Activated CD8-positive, alpha-beta memory T cell treated with anti-CD3 and anti-CD28 coated beads for 4 hours (primary cell): ENCODE measurements at places on chromosomes 2 and 18.

DNA sequence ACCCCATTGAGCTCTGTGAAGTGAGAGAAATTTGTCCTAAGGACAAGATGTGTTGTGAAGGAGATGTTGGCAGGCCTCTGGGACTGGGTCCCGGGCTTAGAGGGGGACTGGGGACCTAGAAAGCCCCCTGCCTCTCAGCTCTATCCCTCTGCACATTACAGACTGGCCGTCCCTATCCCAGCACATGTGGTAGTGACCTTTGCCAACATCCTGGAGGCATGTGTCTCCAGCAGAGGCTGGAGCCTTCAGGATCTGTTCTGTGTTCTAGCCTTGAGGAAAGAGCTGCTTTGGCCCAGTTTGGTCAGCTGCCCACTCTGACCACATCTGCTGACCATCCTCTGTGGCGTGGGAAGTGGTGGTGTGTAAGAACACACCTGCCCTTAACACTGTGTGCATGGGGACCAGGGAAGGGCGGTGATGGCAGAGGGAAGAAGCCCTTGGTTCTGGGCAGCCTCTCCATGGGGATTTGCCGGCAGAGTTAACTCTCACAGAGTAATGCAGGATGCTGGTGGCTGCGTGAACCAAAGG is 33.4 kb downstream of the NCK2 start:
- no peak for DNase-seq

DNA sequence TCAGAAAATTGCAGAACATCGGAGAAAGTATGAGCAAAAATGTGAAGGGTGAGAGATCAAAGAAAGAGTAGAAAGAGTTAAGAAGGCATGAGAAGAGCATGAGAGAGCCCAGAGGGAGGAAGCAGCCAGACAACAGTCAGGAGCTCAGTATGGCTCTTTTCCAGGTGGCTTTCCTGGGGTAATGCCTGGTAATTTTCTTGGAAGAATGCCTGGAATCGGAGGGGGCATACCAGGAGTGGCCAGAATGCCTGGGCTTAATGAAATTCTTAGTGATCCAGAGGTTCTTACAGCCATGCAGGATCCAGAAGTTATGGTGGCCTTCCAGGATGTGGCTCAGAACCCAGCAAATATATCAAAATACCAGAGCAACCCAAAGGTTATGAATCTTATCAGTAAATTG is 271.8 kb upstream of the TFPI start:
- no peak for DNase-seq

- DNase-seq = no peak
Measured at GRCh38 chr2:118971245-118972122, 29.5 kb downstream of the MARCO start.

DNA sequence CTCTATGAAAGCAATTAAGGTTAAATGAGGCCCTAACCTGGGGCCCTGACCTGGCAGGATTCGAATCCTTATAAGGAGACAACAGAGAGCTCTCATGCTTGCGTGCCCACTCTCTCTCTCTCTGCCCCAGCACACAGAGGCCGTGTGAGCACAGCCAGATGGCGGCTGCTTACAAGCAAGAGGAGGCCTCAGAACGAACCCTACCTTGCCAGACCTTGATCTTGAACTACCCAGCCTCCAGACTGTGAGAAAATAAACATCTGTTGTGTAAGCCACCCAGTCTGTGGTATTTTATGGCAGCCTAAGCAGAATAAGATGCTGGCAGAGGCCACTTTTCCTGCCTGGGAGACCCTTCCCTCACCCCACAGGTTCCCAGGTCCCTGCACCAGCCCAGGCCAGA is 5.2 kb upstream of the UBE2F start:
- DNase-seq = no peak

DNA sequence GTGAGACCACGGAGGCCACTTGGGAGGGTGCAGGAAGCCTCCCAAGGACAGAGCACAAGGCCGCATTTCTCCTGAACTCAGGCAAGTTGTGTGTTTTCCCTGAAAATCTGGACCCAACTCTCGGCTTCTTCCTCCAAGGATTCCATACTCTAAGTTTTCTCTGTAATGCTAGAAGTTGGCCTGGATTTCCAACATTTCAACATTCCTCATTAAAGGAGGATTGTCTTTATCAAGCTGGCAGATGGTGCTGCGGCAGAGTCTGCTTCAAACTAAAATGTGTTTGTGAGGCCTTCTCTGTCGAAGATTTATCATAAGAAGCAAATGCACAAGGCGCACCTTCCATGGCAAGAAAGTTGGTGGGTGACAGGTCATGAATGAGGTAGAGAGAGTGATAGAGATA is 94.4 kb upstream of the SATB2 start:
- DNase-seq = no peak

GRCh38 chr2:113057117-113057516 is 1.9 kb upstream of the IL36RN start:
- no peak for DNase-seq

DNA sequence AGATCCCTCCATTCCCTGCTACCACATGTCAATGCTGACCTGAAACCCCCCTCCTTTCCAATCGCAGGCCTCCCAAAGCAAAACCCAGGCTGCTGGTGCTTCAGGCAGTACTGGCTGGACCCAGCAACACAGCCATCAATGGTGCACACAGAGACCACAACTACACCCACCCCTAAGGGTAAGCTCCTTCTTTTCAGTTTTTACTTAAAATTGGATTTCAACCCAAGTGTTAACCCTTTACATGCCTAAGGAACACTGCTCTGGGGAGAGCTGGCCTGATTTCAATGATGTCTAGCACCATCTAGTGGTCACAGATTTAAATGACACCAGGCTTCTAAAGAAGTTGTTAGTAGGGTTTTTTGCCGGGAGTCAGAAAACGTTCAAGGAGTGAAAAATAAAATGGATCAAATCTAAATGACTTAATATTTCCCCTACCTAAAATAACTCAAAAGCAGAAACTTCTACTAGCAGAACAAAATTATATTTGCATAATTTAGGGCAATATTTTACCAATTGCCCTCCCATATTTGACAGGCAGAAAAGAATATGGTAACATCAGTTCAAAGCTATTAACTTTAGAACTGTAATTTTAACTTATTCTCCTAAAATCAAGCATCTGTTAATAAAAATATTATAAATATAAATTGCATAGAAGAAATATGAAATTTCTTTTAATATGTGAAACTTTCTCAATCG is 24.6 kb downstream of the FECH start:
- DNase-seq = no peak

- DNase-seq = no peak
Measured at GRCh38 chr18:55013086-55013485, 53.8 kb upstream of the CCDC68 start.

DNA sequence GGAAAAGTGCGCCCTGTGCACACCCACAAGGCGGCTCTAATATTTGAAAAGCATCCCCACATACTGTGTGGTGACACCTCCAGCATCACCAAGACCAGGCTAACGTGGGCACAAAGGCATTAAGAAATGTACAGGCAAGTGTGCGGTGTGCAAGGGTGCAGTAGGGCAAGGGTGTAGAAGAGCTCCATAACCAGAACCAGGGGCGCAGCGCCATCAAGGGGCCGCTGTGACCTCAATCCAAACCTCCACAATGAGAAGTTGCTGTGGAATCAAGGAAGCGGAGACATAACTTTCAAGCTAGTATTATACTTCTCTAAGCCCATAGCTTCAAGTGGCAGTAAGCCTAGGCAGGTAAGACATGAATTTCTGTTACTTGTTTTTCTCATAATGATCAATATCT is 13.0 kb downstream of the L3MBTL4 start:
- no peak for DNase-seq

DNA sequence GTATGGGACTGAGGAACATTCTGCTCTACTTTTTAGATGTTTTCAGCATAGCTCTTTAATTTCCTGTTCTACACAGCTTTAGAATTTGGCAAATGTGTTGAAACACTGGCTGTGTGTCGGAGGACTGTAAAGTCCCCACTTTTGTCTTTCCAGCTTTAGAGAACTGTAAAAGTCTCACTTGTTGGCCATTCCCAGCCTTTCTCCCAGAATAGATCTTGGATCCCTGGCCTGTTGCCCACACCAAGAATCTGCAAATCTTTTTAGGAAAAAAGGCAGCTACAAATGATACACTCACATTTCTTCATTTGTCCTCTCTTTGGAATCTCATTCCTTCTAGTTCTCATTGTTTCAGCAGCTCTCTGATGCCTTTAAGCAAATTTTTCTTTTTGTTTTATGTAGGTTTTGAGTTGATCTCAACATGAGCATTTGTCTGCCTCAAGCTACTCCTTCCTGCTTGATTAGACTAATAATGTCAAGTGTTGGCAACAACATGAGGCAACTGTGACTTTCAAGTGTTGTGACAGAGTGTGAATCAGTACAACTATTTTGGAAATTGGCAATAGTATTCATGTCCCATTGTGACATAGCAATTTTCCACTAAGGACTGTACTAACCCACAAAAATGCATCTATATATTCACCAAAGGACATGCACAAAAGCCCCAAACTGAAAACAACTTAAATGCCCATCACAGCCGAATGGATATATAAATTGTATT is 610.8 kb downstream of the EPHA4 start:
- DNase-seq = no peak

GRCh38 chr2:230739961-230740360 is 27.3 kb downstream of the CAB39 start:
- no peak for DNase-seq

DNA sequence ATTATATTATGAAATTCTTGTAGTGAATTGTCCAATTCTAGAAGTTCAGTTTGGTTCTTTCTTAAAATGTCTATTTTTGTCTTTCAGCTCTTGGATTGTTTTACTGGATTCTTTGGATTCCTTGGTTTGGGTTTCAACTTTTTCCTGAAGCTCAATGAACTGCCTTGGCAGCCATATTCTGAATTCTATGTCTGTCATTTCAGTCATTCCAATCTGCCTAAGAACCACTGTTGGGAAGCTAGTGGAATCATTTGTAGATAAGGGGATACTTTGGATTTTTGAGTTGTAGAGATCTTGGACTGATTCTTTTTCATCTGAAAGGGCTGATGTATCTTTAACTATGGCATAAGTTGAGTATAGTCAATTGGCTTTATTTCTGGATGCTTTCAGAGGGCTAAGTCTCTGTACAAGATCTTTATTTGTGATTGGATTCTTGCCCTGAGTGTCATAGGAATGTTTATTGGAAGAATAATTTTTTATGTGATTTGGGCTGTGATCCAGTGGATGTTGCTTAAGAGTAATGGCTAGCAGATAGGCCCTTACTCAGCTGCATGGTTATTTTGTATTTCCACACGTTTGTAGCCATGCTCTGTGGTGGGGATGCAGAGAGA is 42.3 kb downstream of the SERPINB7 start:
- no peak for DNase-seq

DNA sequence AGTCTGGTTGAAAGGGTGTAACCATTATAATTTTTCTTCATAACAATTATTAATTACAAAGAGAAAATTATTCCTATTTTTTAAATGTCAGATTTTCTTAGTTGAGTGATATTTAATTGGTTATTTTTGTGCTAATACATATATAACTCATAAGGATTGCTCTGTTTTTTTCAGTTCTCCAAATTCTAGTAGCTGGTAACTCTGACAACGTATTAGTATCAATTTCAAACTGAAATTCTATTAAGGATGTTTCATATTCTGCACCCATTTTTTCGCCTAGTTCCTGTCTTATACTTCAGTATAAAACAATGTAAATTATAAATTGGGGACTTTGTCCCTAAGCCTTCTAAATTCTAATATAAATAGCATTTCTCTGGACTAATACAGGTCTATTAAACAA is 81.0 kb downstream of the R3HDM1 start:
- no peak for DNase-seq

GRCh38 chr18:53018791-53019190 is 678.8 kb downstream of the DCC start:
- DNase-seq = no peak

DNA sequence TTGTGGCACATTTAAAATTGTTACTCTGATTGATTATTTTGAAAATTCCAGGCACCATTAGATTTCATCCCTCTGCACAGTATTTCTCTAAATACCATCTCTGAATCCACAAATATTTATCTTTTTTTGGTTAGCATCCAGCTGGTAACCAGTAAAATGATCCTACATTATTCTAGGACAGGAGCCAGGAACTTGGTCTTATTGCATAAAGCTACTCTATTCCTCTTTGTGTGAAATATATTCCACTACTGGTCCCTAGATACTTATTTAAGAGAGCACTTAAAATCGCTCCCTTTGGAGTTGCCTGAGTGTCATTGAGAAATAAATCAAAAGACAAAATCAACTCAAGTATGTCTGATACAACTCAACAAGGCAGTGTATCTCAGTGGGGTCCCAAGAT is 7.4 kb upstream of the MBOAT2 start:
- DNase-seq = no peak

DNA sequence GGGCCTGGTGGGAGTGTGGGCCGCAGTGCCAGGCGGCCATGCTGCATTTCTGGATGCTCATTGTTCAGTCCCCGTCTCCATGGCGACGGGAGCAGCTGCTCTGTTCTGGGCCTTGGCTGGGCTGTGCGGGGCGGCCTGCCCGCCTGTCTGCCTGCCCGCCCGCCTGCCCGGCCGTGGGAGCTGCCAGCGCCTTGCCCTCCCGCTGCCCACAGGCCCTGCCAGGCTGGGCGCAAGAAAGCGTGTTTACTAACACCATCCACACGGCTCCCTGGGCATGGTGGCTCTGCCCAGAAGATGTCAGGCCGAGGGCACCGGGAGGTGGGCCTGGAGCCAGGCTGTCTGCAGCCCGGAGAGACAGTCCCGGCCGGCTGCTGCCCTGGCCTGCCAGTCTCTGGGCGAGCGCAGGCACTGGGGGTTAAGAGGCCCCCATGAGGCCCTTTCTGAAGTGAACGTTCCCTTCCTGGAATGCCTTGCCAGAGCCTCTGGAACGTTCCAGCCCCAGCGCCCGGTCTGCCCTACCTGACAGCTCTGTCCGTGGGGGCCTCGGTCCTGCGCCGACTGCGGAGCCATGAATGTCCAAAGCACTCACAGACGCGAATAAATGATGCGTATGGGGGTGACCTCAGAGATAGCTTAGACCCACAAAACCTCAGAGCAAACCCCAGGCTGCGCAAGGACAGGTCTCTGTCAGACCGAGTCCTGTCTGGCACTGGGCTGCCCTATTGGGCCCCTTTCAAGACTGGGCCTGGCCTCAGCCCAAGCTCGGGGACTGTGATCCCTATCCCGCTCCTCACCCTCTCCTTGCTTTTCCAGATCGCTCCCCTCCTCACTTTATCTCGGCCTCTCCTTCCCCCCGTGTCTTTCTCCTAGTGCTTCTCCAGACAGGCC is 44.3 kb downstream of the MYCN start:
- DNase-seq = no peak

DNA sequence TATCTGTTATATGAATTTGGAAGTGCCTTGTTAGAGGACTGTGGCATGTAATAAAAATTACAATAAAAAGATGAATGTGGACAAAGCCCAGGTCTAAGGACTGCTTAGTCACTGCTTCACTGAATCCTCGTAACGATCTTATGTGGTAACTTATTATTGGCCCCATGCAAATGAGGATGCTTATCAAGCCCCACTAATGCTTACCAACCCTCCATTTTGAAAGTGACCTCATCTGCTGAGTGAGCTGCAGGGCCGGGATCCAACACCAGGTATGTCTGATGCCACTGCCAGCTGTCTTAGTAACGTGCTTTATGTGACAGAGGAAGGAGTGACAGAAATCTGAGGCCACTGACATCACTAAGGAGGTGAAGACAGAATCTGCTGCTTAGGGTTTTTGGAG is 65.3 kb upstream of the CCDC85A start:
- DNase-seq = no peak
